ENCODE measurements at places on chromosomes 13 and 19.

GRCh38 chr13:113357529-113357928, 6.4 kb downstream of the GRTP1 start:
- DNase-seq = no peak

DNA sequence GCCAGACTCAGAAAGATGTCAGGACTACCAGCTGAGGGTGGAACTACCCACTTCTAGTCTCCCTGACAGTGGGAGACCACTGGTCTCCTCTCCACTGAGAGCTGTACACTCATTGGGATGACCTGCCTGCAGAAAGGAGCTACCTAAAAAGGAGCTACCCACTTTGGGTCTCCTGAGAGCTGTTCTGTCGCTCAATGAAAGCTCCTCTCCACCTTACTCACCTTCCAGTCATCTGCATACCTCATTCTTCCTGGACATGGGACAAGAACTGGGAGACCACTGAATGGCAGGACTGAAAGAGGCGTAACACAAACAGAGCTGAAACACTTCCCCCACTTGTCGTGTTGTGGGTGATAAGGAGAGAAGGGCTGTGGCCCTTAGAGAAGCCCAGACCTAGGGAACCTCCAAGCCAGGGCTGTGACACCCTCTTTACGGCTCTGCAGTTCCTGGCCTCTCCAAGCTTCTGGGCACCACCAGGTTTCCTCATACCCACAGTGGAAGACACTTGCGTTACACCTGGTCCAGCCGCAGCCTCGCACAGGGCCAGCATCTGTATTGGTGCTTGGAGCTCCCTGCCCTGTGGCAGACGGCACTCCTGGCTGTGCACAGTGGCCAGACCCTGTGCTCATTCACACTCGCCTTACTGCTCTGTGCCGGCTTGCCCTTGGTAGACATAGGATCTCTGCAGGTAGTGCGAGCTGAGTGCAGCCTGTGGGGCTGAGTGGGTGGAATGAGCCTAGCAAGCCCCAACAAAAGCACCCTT, 54.9 kb upstream of the SLITRK6 start:
- no peak for DNase-seq

GRCh38 chr13:20512042-20512683, 13.5 kb downstream of the CRYL1 start:
- DNase-seq = no peak

GRCh38 chr13:73715911-73716510, 418.2 kb downstream of the KLF12 start:
- no peak for DNase-seq

DNA sequence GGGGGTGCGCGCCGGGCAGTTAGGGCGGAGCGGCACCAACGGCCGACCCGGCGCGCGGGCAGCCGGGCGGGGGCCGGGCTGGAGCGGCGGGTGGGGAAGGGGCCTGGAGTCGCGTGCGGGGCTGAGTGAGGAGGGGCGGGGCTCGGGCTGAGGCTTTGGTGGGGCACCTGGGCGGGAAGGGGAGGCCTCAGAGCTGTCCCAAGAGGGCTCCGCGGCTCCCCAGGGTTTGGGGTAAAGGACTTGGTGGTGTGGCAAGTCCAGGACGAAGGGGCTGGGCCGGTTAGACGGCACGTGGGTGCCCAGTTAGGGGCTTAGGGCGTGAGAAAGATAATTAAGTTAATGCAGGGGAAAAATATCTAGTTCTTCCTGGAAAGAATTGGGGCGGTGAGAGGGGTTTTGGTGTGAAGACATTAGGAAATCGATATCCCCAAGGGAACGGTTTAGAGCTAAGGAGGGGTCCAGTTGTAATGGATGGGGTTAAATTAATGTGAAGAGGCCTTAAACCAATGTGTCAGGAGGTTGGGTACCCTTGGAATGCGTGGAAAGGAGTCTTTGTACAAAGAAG, 496 bp downstream of the ZNF574 start:
- no peak for DNase-seq

- DNase-seq = no peak
Observed at GRCh38 chr13:21694831-21695230, 24.0 kb downstream of the FGF9 start.

DNA sequence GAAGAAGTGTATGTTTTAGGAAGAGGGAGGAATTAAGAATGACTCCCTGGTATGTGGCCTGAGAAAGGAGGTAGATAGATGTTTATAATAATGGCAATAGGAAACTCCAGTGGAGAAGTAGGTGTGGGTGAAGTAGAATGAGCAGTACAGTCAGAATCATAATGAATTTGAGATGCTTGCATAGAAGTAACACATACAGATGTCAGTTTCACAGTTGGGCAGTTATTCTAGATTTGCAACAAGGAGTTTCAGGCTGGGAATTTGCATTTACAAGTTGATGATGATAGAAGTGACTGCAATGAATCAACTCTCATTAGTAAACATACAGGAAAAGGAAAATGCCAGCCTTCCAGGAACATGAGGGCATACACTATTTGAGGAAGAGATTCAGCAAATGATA, 149.0 kb downstream of the SLITRK1 start:
- DNase-seq = no peak

GRCh38 chr13:45847554-45848224, 3.9 kb downstream of the SIAH3 start:
- DNase-seq = no peak

- DNase-seq = no peak
Observed at GRCh38 chr13:27427641-27428040, 3.2 kb downstream of the GTF3A start.

DNA sequence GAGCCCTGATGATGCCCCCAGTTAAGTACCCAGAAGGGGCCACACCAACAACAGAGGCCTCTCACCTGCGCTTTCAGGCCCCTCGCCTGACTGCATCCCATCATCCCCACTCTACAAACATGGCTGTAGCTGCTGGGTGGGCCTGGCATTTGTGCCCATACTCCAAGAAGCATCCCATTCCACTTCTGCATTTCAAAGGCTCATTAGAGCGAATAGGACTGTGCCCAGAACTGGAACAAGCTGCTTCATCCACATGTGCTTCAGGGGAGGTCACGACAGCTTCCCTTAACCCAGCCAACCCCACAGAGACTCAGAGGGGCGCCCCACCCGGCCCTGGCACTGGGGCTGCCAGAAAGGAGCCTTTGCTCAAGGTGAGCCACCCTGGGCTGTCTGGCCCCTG, 156.9 kb downstream of the SIPA1L3 start:
- no peak for DNase-seq

DNA sequence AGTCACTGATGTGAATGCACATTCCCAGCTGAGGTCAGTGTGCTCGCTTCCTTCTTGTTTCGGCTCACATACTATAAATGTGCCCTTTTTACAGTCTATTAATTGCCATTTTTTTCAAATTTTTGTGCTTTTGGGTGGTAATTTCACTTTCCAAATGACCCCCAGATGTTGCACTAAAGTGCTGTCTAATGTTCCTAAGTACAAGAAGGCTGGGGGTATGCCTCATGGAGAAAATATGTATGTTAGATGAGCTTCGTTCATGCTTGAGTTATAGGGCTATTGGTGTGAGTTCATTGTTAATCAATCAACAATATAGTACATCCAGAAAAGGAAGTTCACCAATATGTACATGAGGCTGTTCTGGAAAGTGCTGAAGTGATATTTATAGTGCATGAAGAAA, 84.7 kb downstream of the KL start:
- no peak for DNase-seq

- DNase-seq = no peak
Observed at GRCh38 chr13:30143666-30144400, 163.5 kb downstream of the KATNAL1 start.

- DNase-seq = no peak
Observed at GRCh38 chr19:5339950-5340636, 519 bp downstream of the PTPRS start.

DNA sequence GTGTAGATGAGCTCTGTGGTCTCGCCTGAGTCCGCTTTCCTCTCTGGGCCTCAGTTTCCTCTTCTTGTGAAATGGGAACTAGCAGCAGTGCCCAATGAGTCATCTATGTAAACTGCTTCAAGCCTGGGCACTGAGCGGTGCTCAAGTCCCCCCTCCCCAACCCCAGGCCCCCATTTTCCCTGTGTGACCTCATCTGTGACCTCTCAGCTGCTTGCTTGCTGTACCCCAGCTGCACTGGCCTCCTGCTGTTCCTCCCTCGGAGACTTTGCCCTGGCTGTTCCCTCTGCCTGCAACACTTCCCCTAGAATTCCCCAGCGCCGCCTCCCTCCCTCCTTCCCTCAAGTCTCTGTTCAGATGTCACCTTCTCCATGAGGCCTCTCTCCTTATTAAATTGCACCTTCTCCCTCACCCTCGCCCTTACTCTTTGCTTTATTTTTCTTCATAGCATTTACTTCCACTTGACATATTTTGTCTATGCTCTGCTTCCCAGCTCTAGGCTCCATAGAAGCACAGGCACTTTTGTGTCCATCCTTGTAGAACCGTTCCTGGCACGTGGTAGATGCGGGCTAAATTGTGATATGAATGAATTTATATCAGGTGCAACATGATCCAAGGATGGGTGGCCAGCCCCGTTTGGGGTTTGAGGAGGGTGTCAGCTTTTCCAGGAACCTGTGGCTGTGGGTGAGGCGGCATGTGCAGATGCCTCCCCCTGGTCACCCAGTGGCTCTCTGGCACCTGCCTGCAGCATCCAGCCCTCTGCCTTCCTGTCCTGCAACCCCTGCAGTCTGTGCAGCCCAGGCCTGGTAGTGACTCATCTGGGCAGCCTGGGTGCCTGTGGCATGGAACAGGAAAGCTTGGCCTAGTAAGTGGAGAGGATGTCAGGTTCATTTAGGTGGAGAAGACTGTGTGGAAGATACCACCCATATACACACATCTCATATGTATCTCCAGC, 26.3 kb downstream of the SIPA1L3 start:
- no peak for DNase-seq

DNA sequence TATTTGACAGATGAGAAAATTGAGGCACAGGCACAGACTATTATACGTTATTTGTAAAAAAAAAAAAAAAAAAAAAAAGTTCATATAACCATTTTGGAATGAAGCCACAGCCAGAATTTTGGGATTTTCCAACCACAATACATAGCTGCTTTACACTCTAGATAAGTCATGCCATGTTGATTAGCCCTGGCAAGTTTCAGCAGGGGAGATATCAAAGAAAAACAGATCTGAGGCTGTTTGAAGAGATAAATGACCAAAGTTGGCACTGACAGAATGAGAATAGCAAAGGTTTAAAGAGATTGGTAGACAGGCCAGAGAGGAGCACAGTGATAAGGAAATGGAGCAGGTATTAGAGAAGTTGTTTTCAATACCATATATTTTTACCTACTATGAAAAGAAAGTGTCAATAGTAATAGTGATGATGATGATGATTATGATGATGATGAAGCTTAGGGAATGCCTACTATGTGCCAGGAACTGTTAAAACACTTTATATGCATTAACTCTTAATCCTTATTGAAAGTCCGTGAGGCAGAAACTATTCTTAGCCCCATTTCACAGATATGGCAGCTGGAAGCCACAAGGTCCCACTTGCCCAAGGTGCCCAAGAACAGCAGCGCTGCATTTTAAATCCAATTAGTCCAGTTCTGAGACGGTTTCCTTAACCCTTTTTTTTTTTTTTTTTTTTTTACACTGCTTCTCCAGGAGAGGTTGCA, 105.5 kb downstream of the MBNL2 start:
- DNase-seq = no peak

- DNase-seq = no peak
Observed at GRCh38 chr13:31518645-31519044, 220.7 kb upstream of the RXFP2 start.

DNA sequence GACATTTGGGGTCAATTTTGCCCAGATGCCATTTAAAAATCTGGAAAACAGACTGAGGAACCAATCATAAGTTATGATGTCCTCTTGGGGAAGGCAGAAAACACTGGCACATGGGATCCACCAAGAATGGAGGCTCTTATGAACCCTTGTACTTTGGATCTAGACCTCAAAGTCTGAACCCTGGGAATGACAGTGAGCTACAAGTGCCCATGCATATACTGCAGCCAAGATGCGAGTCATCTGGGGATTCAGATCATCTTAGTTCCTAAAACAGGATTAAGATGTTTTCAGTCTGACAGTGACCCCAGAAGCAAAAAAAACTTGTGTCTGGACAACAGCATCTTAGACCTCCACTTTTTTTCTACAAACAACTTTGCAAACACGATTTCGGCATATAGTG, 100.2 kb upstream of the SIAH3 start:
- no peak for DNase-seq

DNA sequence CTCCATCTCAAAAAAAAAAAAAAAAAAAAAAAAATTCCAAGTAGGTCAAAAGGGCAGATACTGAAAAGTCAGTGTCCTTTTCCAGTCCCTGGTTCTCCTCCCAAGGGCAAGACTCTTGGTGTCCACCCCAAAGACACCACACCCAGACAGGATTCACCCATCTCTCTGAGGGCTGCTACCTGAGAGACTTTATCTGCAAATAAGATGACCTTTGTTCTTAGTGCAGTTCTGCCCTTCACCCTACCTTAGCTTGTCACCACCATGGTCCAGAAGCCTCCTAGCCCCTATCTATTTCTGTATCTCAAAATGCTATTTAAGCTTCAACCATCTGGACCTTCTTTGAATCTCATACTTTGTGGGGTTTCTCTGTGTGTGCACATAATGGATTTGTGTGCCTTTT, 4.2 kb upstream of the FBXO27 start:
- DNase-seq = peak; percentile 50

DNA sequence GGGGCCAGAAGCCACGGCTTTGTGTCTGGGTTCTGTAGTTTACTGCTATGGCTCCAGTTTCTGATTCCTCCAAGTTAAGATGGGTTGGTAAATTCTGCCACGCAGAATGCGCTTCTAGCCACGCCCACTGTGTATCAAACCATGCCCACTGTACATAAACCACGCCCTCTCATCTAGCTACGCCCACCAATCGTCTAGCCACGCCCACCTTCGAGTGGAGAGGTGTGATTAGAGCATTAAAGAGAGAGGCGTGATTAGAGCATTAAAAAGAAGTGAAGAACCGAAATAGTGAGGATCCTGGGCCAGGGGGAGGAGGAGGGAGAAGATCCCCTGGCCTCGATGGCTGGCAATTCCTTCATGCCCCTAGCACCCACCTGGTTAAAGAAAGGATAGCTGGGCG, 43.7 kb upstream of the ADGRE5 start:
- DNase-seq = no peak

- no peak for DNase-seq
Observed at GRCh38 chr13:79398915-79399314, 7.1 kb downstream of the RBM26 start.

DNA sequence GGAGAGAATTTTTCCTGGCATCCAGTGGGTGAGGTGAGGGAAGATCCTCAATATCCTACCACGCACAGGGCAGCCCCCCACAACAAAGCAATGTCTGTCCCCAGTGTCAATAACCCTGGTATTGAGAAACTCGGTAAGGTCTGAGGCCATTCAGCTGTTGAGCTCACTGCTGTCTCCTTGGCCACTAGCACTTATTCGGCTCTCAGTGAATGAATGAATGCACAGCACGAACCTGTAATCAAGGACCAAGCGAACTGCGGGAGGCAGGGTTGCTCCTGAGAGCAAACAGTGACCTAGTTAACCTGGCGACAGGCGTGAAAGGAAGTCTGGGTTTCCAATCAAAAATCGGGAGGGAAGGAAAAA, 640 bp downstream of the ZSCAN5A start:
- DNase-seq = no peak
